Neural crest cell (in vitro differentiated cells): ENCODE measurements at places on chromosomes 12 and 14.

DNA sequence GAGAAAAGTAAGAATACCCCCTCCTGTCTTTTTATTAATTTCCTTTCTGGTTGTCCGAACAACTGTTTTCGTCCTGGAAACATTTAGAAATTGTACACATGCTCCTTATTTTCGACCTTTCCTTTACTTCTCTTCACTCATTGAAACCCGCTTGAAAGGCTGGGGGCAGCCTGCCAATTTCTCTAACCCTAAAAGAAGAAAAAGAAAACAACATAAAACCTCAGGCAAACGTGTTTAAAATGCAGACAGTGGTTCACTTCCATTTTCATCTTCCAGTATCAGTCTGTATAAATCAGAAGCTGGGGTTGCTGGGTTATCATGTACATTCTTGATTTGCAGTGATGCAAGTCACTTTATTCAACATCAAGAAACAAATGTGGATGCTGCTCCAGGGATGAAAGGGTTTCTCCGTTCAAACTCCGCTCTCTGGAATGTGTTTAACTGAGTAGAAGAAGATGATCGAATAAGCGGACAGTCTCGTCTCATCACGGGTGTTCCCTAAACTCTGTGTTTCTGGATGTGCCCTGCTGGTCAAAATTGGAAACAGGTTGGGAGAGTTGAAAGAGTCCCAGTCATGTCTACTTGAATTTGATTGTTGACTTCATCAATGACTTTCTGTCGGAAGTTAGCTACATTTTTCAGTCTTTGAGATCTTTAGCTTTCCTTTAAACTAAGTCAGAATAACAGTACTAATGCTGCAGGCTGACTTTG lies 1042.2 kb downstream of the BCL11B start:
- no peak overlapping the region for H3K4me3 ChIP-seq
- no peak overlapping the region for H3K27ac ChIP-seq
- H3K4me1 ChIP-seq = peaks cover 11% of the 10 kb centered on the region

- H3K27me3 ChIP-seq = peaks cover 2% of the 10 kb centered on the region
- no peak overlapping the region for H3K4me3 ChIP-seq
- no peak overlapping the region for H3K27ac ChIP-seq
- no peaks in the 10 kb centered on the region for H3K4me1 ChIP-seq
Observed at GRCh38 chr12:9707356-9707755, 25.5 kb downstream of the CLECL1 start.

GRCh38 chr12:124389138-124389724 lies 94.3 kb downstream of the RFLNA start:
- peak; percentile 41 for DNase-seq
- H3K4me1 ChIP-seq = peaks cover 17% of the 10 kb centered on the region
- H3K27me3 ChIP-seq = peaks cover 12% of the 10 kb centered on the region
- no peak overlapping the region for H3K27ac ChIP-seq
- H3K4me3 ChIP-seq = no peak overlapping the region

GRCh38 chr12:60494244-60494643 lies 898.4 kb downstream of the SLC16A7 start:
- no peak overlapping the region for H3K27ac ChIP-seq
- H3K36me3 ChIP-seq = no peaks in the 10 kb centered on the region
- no peaks in the 10 kb centered on the region for H3K4me1 ChIP-seq
- H3K27me3 ChIP-seq = no peaks in the 10 kb centered on the region

DNA sequence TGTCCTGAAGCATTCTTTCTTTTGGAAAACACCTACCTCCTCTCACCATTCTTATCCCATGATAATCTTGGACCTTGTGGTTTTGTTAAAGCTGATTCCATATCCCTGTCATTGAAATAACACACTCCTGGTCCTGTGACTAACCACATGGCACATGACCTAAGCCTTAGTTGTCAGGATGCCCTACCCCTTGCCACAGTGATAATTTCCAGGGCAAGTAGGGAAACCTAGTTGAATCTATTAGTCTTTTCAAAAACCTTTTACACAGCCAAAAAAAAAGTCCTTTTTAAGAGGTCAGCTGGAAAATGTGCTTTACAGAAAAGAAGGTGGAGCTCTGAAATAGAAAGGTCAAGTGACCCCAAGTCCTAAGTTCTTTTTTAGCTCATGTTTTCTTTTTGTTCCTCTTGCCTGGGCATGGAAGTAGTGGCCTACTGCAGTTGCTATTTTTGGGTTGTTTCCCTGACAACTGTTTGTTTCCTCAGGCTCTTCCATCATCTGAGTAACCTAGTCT lies 608.4 kb downstream of the LRFN5 start:
- H3K27me3 ChIP-seq = no peaks in the 10 kb centered on the region
- peaks cover 13% of the 10 kb centered on the region for H3K4me1 ChIP-seq
- H3K4me3 ChIP-seq = no peak overlapping the region

DNA sequence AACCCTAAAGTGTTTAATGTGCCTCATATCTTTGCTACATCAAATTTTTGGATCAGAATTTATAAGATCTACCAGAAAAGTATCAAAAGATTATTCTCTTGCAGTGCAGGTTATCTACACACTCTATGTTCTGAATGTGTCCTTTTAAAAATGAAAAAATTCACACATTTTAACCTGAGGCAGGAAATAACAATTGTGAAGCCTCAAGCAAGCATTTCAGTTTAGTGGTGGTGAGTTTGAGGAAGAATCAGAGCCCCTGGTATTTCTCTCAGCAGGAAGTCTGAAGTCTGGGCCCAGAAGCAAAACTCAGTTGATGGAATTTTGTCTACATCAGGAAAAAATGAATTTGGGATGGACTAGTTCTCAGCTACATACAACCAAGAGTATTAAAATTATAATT lies 137.0 kb upstream of the PZP start:
- H3K4me1 ChIP-seq = peaks cover 14% of the 10 kb centered on the region
- no peak overlapping the region for H3K4me3 ChIP-seq
- H3K27me3 ChIP-seq = no peaks in the 10 kb centered on the region
- no peak overlapping the region for H3K27ac ChIP-seq
- no peak for DNase-seq
